ENCODE measurements at places on chromosomes 4 and X. TPM values are rescaled to one million over a fixed set of nuclear protein-coding genes. Genes with fewer than 3 reads are reported as not detected.
A peak's percentile ranks its signal among the peaks of the same experiment; 100 is the strongest.

DNA sequence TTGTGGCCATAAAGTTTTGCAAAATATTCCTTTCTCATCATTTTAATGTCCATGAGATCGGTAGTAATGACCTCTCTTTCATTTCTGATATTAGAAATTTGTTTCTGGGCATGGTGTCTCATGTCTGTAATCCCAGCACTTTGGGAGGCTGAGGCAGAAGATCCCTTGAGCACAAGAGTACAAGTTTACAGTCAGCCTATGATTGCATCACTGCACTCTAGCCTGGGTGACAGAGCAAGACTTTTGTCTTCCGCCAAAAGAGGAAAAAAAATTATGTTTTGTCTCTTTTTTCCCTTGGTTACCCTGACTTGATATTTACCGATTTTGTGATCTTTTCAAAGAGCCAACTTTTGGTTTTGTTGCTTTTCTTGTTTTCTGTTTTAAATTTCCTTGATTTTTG lies 10.8 kb upstream of the NKAP start:
- H3K27me3 ChIP-seq = no peaks in the 10 kb centered on the region
- H3K36me3 ChIP-seq = no peaks in the 10 kb centered on the region
- DNase-seq = no peak
- H3K27ac ChIP-seq = no peak overlapping the region

DNA sequence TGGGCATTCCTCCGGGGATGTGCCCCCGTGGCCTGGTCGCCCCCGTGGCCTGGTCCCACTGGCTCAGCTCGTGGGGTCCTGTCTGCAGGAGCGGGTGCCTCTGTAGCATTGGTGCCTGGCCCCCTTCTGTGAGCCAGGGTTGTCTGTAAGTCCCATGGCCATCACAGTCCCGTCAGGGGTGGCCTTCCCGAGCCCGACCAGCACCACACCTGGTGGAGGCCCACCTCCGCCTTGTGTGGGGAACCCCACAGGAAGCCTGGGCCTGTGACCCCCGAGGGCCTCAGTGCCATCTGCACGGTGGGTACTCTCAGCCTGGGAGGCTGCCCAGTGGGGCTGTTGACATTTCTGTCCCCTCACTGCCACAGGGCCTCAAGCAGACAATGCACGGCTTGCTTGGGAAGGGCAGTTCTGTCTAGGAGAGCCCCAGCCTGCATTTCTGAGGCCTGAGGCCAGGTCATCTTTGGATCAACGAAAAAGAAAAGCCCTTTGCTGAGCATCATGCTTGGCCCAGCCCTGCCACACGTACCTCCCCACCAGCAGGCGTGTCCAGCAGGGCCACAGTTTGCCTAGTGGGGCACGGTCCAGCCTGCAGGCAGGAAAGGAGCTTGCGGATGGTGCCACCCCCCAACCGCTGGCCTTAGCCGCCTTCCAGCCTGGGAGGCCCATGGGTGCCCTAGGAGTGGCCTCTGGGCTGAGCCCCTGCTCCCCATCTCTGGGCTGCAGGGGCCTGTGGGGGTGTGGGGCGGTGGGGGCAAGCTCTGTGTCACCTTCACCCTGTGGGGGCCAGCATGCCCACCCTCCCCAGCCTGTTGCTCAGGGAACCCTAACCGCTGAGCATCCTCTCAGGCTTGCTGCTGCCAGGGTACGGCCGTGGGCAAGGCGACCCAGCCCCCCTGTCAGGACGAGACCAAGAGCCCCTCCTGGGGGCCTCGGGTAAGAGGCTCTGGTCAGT lies 23.2 kb downstream of the NKX1-1 start:
- no peak for DNase-seq
- no peaks in the 10 kb centered on the region for H3K27me3 ChIP-seq
- peaks cover 24% of the 10 kb centered on the region for H3K36me3 ChIP-seq
- no peaks in the 10 kb centered on the region for H3K4me1 ChIP-seq
- H3K27ac ChIP-seq = no peak overlapping the region
- no peak overlapping the region for H3K4me3 ChIP-seq

The DOCK11 gene
- total RNA-seq = 2.5 TPM

DNA sequence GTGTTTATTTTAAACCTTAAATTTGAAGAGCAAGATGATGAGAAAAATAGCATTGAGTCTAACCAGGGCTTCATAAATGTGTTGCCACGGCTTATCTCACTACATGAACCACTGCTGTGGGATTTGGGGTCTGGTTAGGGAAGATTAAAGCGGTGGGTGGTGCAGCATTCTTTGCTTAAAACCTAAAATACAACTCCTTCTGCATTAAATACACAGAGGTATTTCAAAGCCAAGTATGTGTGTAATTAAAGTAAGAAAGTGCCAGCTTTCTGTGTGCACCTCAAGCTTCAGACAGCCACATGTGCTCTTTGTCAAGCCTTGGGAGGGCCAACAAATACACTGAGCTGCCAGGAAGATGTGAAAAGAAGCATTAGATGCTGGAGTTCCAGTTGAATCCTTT lies 128.0 kb downstream of the CPE start:
- H3K4me3 ChIP-seq = no peak overlapping the region
- H3K27me3 ChIP-seq = no peaks in the 10 kb centered on the region
- H3K27ac ChIP-seq = no peak overlapping the region
- DNase-seq = no peak
- H3K36me3 ChIP-seq = no peaks in the 10 kb centered on the region
- no peaks in the 10 kb centered on the region for H3K4me1 ChIP-seq

The NMU gene
- total RNA-seq = not detected

The NXF2 gene
- not detected for total RNA-seq

DNA sequence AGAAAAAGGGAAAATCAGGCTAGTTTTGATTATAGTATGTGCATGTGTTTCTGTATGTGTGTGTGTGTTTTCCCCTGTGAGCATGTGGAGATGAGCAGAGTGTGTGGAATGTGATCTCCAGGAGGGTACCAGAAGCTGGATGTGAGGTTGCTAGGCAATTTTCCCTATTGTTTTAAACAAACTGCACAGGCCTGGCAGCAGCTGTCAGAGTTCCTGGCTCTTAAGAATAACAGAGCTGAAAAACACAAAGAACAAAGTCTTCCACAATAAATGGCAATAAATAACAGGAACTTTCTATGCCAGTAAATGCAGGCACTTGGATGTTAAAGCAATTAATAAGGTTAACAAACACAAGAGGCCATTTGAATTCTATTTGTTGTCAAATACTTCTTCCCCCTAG lies 344.6 kb upstream of the CTSO start:
- no peak overlapping the region for H3K27ac ChIP-seq
- no peaks in the 10 kb centered on the region for H3K27me3 ChIP-seq
- DNase-seq = peak; percentile 23
- no peak overlapping the region for H3K4me3 ChIP-seq
- H3K4me1 ChIP-seq = peaks cover 8% of the 10 kb centered on the region
- H3K36me3 ChIP-seq = no peaks in the 10 kb centered on the region

GRCh38 chr4:23888421-23889319 lies 1.2 kb downstream of the PPARGC1A start:
- H3K36me3 ChIP-seq = no peaks in the 10 kb centered on the region
- peak overlapping the region; percentile 57 for H3K4me3 ChIP-seq
- peak overlapping the region; percentile 90 for H3K27ac ChIP-seq

- no peaks in the 10 kb centered on the region for H3K4me1 ChIP-seq
- DNase-seq = no peak
- no peaks in the 10 kb centered on the region for H3K36me3 ChIP-seq
- H3K27ac ChIP-seq = no peak overlapping the region
- no peaks in the 10 kb centered on the region for H3K27me3 ChIP-seq
These were observed 28.5 kb downstream of the EMCN start for GRCh38 chr4:100489305-100489704.

The STBD1 gene
- total RNA-seq = 25.5 TPM

- no peaks in the 10 kb centered on the region for H3K36me3 ChIP-seq
- no peak for DNase-seq
- no peak overlapping the region for H3K27ac ChIP-seq
These were observed 10.5 kb upstream of the USP27X start for GRCh38 chrX:49868739-49869138.

GRCh38 chrX:39159921-39160507 lies 358.8 kb downstream of the MID1IP1 start:
- H3K4me1 ChIP-seq = no peaks in the 10 kb centered on the region
- DNase-seq = no peak
- H3K27me3 ChIP-seq = no peaks in the 10 kb centered on the region
- no peaks in the 10 kb centered on the region for H3K36me3 ChIP-seq
- no peak overlapping the region for H3K27ac ChIP-seq

- H3K27ac ChIP-seq = no peak overlapping the region
- H3K4me3 ChIP-seq = no peak overlapping the region
- H3K27me3 ChIP-seq = no peaks in the 10 kb centered on the region
- DNase-seq = no peak
These were observed 48.0 kb upstream of the FAT1 start for GRCh38 chr4:186771624-186772023.

Measured in heart left ventricle (tissue), 16 donors.